ENCODE measurements at places on chromosomes 1 and 21. TPM values are rescaled to one million over a fixed set of nuclear protein-coding genes. Genes with fewer than 3 reads are reported as not detected.

Gene AHDC1
- polyA plus RNA-seq: 2.8 TPM

Gene RGSL1
- polyA plus RNA-seq: not detected

DNA sequence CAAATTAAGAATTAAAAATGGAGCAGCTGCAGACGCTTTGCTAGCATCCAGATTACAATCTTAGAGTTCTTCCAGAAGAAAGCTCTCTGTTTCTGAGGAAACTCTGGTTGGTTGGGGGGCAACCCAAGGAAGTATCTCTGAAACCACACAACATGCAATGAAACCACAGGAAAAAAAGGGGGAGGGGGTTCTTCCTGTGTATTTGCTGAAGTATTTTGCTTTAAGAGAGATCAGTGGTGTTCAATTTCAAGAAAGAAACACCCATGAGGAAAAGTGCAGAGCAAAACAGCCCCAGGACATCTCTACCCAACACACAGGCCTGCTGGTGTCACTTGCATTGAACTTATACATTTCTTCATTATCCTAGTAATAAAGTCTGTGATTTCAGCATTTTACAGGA is 19.7 kb upstream of the TIAM1 start:
- DNase-seq: no peak

- DNase-seq: no peak
Observed at GRCh38 chr1:186689907-186690306, 9.7 kb upstream of the PTGS2 start.
